KBM-7 (cell line): ENCODE measurements at places on chromosomes 11 and 22.

DNA sequence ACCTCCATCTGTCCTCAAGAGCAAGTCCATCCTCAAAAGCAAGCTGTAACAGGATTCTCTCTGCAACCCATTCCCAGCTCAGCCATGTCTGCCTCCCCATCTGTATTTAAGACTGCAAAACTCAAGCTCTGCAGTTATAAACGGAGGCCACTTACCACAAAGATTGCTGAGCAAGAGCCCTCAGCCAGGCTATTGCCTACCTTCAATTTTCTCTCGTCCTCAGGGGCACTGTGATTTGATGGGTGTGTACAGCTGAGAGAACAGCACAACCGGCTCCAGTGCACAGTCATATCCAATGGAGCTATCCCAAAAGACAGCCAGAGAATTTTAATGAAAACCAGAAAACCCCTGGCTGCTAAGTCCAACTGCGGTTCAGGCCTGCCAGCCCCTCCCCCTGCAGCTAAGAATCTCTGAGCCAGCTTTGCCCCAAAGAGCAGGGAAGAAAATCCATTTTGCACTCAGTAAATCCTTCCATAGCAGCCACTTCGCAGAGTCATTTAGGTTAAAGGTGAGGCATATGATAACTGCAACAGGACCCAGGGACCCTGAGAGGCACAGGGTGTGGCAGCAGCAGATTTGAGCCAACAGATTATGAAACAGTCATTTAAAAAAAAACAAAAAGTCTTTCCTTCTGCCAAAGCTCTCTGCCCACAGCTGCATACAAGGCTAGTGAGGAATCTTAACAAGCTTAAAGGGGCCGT is 37.6 kb downstream of the RAB30 start:
- DNase-seq: no peak

- peak; percentile 57 for DNase-seq
Measured at GRCh38 chr11:78379039-78379670, 38.5 kb downstream of the GAB2 start.

DNA sequence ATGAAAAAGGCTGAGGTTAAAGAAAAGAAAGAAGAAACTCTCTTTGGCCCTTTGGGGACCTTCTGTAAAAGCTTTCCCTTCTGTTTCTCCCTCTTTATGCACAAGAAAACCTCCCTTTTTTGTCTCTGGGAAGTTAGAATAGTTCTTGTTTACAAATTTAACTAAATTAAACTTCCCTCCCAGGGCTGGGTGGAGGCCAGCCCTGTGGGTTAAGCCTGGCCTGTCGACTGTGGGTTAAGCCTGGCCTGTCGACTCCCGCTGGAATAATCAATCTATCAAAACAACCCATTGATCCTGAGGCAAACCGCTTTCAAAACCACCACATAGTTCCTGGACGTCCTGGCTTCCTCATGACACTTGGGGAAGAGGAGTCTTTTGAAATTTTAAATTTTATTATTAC is 1.2 kb upstream of the DRG1 start:
- DNase-seq: no peak

GRCh38 chr22:37560608-37561211 is 430 bp downstream of the CDC42EP1 start:
- DNase-seq: no peak

DNA sequence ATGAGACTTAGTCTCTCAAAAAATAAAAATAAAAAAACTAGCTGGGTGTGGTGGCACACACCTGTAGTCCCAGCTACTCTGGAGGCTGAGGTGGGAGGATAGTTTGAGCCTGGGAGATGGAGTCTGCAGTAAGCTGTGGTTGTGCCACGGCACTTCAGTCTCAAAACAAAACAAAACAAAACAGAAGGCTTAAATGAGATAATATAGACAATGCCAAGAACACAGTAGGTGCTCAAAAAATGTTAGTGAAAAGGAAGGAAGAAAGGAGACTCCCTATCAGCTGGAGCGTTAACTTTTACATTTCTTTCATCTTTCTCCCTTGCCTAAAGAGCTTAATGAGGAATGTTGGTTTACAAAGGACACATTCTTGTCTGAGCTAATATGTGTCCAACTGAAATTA is 4.1 kb upstream of the ASCC2 start:
- DNase-seq: no peak

DNA sequence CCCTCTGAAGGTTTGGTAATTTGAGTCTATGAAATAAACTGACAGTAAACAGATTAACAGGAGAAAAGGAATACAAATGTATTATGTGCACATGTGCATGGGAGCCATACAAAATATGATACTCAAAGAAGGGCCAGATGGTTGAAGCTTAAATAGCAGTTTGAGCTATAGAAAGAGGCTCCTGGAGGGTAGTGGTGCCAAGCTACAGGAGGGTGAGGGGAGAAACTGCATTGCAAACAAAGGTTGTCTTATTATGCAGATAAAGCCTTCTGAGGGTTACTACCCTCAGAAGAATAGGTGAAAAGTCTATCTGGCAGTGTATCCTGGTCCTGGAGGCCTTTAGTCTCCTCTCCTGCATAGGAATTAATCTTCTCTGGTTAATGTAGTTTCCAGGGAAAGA is 267.3 kb upstream of the MPPED2 start:
- DNase-seq: no peak

- no peak for DNase-seq
Measured at GRCh38 chr22:40107851-40108378, 69.8 kb upstream of the TNRC6B start.

- no peak for DNase-seq
Measured at GRCh38 chr11:108975641-108976071, 310.8 kb downstream of the DDX10 start.

DNA sequence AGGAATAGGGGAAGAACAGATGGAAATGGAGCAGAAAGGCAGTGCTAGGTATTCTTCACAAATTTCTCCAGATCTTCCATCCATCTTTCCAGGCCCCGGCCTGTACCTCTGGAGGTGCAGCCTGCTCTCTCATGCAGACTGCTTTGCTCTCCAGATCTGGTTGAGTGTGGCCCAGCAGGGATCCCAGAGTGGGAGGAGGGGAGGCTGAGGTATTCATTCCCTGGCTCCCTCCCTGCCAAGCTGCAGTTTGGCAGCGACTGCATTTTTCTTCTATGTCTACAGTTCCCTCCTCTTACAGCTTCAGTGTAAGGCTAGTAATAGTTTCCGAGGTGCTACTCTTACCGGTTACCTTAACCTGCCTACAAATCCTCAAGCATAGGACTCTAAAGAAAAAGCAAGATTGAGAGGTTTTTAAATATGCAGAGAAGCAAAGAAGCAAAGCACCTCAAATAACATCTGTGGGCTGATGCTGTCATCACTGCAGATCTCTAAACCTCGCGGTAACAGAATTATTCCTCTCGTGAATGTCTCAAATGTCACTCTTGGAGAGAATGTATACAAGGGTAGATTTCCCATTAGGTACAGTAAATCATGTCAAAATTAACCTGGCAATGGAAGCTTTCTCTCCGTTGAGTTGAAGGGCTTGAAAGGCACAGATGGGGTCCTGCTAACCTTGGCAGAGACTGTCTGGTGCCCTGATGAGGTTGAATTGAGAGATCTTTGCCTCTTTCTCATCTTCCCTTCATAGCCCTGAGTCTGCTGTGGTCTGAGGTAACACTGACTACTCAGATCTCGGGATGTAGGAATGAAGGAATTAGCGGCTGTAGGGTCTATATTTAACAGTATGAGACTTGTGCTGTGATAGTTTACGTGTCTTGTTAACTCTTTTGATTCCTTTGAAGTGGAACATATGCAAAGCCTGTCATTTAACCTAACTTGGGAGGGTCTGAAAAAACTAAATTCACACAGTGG is 297.9 kb upstream of the C11orf87 start:
- no peak for DNase-seq

DNA sequence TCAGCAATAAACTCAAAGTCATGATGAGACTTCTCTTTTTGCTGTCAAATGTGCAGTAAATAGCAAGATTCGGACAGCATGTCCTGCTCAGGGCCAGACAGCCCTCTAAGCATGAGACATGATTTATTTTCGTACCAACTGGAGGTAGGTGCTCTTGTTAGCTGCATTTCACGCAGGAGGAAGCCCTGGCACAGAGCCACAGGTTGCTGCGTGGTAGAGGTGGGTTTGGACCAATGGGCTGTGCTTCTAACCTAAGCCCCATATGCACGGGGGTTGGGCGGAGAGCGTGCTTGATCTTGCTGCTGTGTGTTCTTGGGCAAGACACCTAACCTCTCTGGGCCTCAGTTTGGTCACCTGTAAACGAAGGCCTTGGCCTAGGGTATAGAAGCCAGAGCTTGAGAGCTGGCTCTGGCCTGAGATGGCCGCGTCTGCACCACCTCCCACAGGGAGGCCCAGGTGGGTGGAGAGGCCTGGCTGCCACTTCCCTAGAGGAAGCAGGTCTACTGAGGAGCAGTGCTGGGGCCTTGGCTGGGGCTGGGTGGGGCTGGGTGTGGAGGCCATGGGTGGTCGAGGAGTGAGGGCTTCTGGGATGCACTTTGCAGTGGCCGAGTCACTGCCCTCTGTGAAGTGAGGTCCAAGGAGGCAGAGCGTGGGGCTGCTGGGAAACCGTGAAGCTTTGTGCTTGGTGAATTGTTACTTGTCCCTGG is 38.5 kb upstream of the GRAMD4 start:
- no peak for DNase-seq

DNA sequence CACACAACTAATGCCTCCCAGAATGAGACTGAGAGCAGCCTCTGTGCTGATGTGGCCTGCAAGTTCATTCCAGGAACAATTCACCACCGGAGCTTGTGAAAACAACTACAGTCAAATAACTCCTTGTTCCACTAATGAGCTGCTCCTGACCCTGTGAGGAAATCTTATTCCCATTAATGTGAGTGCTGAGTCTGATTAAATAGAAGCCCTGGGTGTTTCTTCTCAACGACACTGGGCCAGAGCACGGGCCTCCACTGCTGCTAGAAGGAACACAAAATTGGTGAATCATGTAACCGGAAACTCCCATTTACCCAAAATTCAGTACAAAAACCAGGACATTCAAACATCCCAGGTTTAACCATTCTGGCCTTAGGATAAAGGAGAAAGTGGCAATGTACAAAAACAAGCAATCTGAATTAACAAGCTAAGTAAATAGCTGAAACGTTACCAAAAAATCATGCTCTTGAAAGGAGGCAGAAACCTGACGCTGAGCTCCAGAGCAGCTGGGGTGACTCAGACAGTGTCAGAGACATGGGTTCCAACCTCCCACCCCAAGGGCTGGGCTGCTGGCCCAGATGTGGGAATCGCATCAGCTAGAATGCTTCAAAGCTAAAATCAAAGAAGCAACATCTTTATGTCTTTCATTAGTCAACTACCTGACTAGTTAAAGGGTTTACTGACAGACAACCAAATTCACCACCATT is 26.7 kb downstream of the SERGEF start:
- no peak for DNase-seq

DNA sequence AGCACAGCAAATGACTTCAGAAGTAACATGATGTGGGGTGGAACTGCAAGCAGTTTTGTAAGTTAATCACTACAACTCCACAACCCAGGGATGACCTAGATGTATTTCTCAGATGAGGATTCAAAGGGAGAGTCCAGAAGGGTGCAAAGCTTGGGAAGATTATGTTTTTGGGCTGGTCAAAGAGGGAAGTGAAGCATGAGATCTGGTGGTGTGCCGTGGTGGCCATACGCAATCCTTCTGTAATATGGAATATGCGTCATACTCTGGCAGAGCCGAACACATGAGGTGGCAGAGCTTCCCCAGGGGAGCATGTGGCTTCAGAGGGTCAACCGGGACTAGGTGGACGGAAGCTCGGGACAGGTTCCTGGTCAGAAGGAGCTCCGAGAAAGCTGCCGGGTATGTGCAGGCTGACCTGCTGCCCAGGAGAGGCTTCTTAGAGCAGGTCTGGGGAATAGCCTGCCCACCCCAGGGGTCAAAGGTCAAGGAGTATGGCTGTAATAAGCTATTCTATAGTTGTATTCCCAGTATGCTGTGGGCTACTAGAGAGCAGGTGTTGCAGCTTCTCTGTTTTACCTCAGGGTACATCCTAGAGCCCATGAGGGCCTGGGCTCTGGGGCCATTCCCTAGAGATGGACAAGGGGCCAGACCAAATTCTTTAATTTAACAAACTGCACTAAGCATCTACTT is 70.1 kb upstream of the PHOX2A start:
- no peak for DNase-seq

- no peak for DNase-seq
Measured at GRCh38 chr11:10885703-10886363, 28.0 kb upstream of the ZBED5 start.

DNA sequence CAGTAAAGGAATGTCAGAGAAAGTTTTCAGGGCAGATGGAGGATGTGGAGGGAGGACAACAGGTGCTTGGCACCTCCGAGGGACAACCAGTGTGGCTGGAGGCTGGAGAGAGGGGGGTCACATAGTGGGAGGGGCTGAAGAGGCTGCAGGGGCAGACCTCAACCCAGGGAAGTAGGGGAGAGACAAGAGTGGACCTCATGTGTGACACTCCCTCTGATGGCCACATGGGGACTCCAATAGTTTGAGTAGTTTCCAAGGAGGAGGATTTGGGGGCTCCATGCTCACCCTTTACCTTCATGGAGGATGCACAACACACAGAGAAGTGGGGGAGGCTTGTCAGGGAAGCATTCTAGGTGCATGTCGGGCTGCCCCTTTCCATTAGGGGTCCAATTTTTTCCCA is 35.1 kb upstream of the ASPHD2 start:
- no peak for DNase-seq

- DNase-seq: no peak
Measured at GRCh38 chr22:50724616-50725015, 13.4 kb upstream of the ACR start.

DNA sequence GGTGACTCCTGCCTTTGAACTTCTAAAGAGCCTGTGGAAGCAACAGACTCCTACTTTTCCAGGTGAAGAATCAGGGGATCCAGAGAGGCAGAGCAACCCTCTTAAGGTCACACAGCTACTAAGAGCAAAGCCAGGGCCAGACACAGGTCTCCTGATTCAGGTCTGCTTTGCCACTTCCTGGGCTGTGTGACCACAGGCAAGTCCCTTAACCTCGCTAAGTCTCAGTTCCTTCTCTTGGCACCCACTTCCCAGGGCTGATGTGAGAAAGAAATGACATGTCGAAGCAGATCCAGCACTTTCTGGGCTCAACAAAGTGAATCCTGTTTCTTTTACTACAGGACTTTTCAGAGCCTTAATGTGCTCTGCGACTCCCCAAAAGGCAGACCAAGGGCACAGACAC is 30.2 kb downstream of the UQCR10 start:
- no peak for DNase-seq

DNA sequence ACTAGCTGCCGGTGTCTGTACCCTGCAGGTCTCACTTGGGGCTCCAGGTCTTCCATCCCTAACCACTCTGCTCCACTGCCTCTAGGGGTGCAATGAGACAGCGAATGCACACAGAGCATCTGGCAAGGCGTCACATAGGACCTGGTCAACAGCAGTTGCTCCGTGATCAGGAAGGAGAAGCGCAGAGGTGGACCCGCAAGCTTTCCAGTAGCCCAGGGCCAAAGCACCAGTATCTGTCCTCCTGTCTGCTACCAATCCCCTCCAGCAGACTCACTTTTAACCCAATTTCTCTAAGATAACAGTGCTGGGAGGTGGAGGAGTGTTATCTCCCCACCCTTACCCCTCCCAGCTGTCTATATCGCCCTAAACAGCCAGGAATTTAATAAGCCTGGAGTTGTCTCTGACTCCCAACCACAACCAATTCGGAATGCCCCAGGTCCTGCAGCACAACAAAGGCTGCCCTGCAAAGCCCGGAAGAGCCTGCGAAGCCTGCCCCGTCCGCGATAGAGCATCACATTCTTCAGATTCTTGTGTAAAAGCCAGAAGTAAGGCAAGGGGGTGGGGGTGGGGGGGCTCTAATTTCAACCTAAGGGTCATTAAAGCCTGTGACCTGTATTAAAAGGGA is 19.3 kb downstream of the MYH9 start:
- DNase-seq: no peak

- DNase-seq: no peak
Measured at GRCh38 chr11:13962562-13963168, at the start of gene SPON1. Gene SPON1 (plus strand): TSS chr11:13962723. CDS start chr11:13962905, 182 bp downstream.
